Amygdala (tissue), 56 donors: ENCODE measurements at places on chromosomes 12 and 14.

- DNase-seq = no peak
Measured at GRCh38 chr12:132491138-132491663, 1.2 kb downstream of the FBRSL1 start.

- peak; percentile 32 for DNase-seq
Measured at GRCh38 chr14:63650256-63650952, 8.7 kb upstream of the WDR89 start.

DNA sequence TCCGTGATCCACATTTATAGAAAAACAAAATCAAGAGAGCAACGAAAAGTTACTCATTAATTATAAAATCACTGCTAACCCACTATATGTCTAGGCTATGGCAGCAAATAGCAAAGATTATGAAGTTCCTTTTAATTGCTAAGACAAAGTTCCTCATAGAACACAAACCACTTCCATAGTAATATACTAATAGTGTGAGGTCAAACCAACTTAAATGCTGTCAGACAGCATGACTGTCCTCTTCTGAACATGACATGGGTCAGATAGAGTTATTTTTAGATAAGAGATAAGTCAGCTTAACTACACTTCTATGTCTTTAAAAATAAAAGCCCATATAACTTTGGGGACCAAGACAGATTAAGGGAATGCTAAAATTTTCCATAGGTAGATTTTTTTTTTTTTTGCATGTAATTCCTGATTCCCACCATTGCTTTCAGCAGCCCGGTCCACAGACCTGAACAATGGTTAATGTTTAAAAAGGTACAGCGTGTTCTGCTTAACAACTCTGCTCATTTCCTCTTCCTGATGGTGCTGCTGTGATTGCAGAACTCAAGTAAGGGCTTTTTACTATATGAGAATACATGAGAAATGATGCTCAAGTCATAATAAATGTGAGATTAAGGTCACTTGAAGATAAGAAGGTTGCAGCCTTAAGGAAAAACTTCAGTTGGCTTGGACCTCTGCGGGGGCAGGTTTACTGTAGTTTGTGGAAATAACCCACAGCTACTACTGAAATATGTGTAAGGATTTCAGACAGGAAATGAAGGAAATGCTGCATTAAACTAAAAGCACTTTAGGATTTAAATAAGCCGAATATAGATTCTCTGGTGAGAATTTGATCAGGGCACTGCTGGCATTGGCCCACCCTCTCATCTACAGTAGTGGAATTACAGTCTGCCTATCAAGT lies 37.7 kb upstream of the DUSP6 start:
- no peak for DNase-seq

DNA sequence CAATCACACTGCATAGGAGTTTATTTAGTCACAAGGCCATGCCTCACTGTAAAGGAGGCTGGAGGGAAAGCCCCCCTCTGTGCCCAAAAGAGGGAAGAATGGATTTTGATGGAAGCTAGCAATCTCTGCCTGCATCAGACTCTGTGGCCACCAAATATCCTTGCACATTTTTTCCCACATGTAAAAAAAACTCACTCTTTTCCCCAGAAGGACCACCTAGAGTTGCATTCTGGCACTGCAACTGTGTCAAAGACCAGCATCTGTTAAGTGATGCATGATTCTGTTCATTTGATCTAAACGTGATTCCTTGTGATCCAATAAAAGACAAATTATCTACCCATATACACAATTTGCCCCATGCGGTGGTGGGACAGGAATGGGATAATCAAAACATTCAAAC lies 8.0 kb downstream of the RHOJ start:
- DNase-seq = no peak

GRCh38 chr12:102300824-102301461 lies 103.3 kb upstream of the PMCH start:
- no peak for DNase-seq

GRCh38 chr14:24342889-24343288 lies 3.1 kb upstream of the RIPK3 start:
- DNase-seq = no peak

GRCh38 chr12:124496584-124496983 lies 70.8 kb downstream of the NCOR2 start:
- DNase-seq = no peak

DNA sequence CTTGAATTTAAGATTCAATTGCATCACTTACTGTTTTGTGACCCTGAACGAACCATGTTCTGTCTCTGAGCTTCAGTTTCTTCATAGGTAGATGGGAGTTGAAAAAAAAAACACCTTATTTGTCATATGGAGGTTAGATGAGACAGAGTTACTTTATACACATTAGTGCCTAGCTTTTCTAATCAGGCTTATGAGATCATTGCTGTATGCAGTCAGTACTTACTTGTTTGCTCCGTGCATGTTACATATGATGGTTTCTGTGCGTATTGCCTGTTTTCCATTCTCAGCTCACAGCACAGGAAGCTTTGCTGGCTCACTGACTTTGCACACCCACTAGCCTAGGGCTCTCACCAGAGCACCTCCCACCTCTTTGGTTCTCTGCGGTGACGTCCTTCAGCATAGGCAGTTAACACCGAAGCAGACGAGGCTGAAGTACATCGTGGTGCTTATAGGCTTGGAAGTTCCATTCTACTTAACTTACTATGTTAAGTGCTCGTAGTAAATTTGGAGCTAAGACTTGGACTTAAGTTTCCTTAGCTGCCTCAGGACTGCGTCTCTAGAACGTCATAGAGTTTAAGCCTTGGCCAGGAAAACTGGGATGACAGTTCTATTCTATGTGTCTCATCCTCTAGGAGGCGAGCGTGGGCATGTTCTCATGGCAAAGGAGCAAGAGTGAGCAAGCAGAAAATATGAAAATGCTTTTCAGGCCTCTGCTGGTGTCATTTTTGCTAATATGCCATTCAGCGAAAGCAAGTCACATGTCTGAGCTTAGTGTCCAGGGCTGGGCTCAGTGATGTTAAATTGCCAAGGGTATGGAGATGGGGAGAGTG lies 57.3 kb downstream of the NRXN3 start:
- no peak for DNase-seq

DNA sequence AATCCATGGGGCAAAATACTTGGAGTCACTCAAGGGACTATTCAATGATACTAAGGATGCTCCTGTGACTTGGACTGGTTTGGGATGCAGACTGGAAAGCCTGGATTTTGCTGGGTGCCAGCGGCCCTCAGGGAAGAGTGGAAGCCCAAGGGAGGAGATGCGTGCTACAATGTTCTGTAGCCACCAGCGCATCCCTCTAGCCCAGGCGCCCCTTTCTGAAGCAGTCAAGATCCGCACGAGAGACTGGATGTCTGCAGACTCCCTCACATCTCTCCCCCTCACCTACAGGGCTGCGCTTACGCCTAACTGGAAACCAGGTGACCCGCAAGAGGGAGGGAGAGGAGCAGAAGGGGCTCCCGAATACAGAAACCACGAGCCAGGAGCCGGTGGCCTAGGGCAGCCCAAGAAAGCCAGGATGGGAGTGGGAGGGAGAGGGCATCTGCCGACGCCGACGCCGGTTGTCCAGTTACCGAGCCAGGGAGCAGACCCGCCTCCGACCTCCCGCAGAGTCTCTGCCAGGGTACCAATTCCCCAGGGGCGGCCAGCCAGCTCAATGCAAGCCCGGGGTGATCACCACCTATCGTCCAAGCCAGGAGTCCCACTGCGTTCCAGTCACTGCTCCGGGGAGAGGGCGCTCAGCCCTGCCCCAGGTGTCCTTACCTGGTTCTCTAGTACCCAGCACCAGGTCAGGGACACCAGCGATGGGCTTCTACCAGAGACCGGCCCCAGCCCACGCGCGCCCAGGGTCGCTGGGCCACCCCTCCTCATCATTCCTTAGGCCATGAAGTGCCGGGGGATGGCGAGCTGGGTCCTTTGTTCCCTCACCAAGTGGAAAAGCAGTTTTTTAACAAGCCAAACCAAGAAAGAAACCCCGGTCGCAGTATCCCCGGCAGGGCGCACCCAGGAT lies 1.2 kb downstream of the NTN4 start:
- DNase-seq = no peak

DNA sequence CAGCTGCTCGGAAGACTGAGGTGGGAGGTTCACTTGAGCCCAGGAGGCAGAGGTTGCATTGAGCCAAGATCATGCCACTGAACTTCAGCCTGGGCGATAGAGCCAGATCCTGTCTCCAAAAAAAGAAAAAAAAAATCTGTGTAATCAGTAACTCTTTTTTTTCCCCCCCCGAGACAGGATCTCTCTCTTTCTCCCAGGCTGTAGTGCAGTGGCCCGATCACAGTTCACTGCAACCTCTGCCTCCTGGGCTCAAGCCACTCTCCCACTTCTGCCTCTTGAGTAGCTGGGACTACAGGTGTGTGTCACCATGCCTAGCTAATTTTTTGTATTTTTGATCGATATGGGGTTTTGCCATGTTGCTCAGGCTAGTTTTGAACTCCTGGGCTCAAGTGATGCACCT lies 113.6 kb downstream of the SYNE2 start:
- DNase-seq = no peak

GRCh38 chr12:131087991-131088700 lies 134.4 kb downstream of the ADGRD1 start:
- DNase-seq = no peak

DNA sequence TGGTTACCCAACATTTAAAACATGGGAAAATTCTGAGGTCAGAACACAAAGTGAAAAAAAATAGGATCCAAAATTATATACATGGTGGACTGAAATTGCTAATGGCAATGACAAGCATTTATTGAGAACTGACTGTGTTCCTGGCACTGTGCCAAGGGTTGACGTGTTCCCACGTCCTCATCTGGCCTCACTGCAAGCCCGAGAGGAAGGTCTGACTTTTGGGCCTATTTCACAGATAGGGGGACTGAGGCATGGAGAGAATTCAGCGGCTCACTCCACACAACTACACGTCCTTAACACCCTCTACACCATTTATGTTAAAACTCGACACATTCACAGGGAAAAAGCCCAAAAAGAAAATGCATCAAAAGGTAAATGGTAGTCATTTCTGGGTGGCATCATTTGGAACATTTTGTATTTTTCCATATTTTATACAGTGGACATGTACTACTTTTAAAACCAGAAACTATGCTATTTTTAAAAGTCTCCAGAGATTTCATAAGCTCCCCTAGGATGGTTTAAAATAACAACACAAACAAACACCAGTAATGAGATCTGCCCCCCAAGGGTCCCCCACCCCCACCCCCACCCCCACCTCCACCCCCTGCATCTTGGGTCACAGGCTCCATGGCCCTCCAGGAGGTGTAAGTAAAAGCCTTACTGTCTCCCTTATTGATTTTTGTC lies 27.7 kb downstream of the CLMN start:
- peak; percentile 35 for DNase-seq

DNA sequence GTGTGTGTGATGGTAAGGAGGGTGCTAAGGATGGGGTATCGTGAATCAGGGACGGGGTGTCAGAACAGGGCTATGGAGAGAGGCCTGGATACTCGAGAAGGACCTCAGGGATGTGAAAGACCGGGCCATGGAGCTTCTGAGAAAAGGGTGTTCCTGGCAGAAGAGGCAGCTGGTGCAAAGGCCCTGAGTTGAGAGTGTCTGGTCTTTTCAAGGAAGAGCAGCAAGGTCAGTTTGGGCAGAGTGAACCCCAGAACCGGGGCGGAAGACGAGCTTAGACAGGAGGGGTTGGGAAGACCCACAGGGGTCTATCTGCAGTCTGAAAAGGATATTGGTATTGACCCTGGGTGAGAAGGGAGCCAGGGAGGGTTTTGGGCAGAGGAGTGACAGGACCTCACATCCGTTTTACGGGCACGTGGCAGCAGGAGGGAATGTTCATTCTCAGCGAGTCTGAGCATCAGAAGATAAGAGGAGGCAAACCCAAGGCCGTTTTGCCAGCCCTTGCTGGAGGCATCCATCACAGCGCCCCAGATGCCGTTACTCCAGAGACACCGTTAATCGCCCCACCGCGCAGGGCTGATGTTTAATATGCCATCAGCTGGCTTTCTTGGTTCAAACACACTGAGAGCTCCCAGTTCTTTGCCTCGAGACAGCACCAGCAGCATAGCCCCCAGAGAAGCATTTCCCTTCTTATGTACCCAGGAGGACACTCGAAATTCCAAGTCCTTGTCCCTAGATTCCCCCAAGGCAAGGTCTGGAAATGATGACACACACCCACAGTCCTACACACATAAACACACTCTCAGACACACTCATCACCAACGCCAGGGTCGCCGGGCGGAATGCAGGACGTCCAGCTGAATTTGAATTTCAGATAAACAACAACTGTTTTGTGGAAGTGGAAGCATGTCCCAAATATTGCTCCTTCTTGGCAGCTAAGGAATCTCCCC lies 41.4 kb upstream of the EML1 start:
- no peak for DNase-seq

DNA sequence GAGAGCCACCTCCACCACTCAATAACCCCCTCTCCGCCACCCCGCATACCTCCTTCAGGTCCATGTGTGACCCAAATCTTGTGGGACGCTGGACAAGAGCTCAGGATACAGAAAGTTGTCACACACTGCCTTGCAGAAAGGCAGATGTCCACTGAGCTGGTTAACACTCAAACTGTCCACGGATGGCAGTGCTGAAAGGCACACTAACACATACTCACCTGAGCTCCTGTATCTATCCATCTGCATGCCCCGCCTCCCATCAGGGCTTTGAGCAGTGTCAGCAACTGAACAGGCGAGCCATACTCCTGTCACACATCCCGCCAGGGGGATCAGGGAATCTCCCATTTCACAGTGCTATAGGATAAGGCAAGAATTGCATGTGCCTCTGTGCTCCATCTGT lies 642.0 kb downstream of the GALC start:
- no peak for DNase-seq

GRCh38 chr12:96749999-96750398 lies 157.1 kb upstream of the NEDD1 start:
- DNase-seq = no peak

DNA sequence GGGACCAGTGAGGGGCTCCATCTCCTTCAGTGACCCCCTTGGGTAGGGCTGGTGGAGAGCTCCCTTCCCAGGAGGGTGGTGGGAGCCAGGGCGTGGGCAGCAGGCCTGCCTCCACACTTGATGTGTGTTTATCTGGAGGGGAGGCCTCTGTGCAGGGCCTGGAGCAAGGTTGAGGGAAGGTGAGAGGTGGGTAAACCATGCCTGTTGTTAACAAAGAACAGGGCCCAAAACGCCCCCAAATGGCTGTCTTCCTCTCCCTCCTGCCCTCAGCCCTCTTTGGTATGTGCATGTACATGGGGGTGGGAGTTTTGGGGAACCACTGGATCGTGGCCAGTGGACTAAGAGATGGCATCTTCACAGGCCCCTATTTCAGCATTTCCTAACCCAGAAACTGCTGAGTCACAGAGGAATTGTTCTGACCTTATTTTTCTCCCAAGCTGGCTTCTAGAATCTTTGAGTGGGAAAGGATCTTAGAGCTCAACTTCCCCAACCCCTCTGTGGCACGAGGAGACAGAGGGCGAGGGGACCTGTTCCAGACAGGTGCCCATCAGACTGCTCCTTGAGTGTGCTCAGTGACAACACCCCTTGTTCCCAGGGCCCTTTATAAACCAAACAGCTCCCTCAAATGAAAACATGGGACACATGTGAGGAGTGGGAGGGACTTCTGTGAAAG lies 3.6 kb downstream of the SLC48A1 start:
- DNase-seq = peak; percentile 27
